Fibroblast of the aortic adventitia (primary cell): ENCODE measurements at places on chromosomes 5 and 9.

GRCh38 chr9:114493521-114494184, 11.6 kb downstream of the WHRN start:
- no peak for DNase-seq

GRCh38 chr9:128910906-128911305, 9.9 kb upstream of the PHYHD1 start:
- DNase-seq, result no peak

GRCh38 chr5:175351126-175351525, 92.9 kb downstream of the DRD1 start:
- no peak for DNase-seq

DNA sequence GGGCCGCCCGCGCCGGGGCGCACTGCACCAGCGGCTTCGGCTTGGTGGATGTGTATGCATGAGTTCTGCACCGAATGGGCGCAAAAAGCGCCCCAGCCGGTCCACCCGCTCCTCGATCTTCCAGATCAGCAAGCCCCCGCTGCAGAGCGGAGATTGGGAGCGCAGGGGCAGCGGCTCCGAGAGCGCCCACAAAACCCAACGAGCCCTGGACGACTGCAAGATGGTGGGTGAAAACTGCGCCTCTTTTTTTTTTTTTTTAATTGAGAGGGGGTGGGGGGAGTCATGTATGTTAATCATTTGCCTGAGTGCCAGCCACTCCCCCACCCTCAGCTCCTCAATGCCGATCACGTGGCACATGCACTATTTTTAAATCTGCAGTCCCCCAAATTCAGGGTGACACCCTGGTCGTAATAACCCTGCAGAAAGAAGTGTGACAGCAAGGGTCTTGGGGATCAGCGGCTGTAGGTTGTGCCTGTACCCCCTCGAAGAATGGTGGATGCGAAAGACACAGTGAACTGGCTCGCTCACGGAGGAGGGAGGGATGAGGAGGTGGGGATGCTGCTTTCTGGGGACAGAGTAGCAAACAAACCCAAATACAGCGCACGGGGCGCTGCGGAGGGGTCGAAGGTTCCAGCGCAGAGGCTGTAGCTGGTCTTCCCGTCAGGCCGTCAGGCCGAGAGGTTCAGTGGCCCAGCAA, 900 bp downstream of the RGS7BP start:
- DNase-seq, result no peak

DNA sequence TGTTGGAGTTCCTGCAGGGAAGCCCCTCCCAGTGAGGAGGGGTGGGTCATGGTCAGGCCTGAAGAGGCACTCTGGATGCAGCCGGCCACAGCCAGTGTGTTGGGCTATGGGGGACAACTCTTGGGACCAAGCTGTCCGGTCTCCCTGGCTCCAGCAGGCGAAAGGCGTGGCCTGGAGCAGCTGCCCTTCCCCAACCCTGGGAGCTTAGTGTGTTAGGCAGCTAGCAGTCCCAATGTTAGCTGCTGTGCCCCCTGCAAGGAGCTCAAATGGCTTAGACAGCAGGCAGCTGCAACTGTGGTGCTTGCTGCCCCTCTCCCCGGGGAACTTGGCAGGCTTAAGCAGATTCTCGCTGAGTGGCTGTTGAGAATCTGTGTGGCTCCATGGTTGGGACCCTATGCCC, 67.5 kb upstream of the ACTBL2 start:
- DNase-seq, result no peak

DNA sequence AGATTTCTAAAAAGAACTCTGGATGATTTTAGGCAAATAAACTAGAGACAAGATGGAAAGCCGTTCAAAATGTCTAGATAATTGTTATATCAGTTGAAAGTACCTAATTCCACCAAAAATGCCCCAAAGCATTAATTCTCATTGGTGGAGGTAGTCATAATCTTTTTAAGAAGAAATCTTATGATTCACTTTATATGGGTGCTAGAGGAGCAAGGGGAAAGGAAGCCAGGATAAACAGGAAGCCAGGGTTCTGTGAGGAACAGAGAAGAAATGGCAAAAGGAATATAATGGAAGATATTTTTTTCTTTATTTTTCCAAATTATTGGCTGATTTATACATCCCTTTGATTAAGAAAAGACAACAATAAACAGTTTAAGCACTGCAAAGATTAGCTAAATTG, 7.8 kb downstream of the YIPF5 start:
- peak; percentile 28 for DNase-seq

DNA sequence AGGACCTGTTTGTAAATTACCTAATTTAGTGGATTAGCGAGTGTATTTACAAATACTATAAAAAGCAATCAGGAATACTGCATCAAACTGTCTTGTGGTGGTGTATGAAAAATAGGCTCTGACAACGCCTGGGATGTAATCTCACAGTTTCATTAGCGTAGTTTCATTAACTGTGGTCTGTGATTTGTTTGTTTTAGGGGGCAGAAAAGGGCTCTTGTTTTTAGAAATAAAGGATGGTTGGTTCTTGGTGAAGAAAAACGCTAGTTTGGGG, 1.4 kb downstream of the SLC44A1 start:
- DNase-seq, result no peak

- DNase-seq, result peak; percentile 52
These were observed 8.3 kb upstream of the XPA start for GRCh38 chr9:97705354-97705950.

DNA sequence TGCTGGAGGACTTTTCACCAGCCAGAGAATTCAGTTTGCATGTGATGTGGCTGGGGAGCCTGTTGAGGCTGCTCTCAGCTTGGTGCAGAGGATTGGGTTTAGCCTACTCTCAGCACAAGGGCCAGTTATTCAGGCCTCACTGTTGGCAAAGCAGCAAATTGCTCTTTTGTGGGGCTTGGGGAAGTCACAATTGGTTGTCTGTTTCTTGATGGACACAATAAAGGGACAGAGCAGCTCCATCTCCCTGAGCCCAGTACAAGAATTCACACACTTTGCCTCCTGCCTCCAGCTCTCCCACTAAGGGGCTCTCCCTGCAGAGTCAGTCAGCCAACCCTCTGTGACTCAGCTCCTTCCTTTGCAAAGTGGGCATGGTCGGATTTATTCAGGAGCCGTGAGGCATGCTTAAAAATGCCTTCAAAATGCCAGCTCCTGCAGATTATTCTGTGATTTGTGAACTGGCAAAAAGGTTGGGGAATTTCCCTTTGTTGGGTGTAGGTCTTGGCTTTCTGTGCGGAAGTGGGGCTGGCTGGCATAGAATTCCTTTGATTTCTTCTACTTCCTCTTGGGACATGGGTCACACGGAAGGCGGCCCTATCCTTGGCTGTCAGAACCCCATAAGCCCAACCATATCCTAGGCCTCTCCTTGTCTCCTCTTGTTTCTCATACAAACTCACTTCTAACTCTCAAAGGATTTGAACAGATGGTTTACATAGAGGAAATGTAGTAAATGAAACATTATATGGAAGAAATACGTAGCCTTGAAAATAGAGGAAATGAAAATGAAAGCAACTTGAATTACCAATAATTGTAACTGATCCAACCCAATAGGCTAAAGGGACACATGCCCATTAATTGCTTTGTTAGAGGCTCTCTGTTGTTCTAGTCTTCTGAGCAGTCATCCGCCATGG, 118.7 kb upstream of the CD180 start:
- peak; percentile 58 for DNase-seq

DNA sequence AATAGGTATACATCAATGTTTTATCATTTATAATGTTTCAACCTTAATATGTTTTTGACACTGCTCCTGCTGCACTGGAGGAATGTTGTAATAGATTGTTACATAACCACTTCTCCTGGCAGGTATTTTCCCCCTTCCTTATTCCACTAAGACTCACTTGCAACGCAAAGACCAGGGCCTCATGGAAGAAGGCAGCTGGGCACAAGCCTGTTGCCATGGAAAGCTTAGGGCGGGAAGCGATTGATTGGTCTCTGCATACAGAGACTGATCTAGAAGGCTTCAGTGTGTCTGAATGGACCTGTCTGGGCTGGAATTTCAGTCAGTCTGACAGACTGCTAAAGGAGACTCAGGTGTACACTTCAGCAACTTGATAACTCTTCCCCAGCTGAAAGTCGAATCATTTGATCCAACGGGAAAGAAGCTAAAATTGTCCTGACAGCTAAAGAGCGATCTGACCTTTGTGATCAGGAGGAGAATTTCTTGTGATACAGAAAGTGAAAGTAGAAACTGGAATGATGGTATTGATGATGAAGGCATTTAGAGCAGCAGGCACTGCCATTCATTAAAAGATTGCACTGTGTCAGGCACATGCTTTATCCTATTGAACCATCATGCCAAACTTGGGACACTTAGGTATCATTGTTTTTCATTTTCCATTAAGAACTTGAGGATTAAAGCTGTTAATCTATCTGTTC, 65.1 kb downstream of the GRIA1 start:
- no peak for DNase-seq

DNA sequence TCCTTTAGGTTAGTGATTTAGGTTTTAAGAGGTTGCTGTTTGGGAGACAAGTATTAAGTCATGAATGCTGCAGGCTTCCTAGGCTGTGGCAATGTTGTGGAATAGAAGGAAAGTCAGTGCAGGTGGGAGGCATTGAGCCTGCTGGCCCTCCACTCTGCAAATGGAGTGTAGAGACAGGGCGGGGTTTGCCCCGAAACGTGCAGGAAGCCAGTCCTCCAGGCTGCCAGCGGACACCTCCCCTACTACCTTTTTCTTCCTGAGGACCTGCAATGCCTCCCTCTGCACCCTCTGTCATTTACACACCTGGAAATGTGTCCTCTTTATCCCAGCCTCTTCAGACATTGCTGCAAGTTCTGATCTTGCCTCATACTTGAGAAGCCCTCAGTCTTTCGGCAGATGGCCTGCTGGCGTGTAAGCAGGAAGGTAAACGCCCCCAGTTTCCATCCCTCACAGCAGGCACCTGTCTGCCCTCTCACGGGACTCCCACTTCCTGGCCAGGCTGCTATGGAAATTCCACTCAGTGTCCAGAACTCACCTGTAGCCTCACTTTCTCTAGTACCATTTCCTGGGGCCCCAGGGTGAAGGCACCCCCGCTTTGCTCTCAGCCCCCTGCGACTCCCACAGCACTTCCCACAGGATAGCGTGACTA, 81.6 kb upstream of the BOD1 start:
- no peak for DNase-seq

- no peak for DNase-seq
These were observed 89.7 kb downstream of the ZNF366 start for GRCh38 chr5:72417333-72418062.

- peak; percentile 15 for DNase-seq
These were observed 125.8 kb downstream of the DTWD2 start for GRCh38 chr5:118862596-118862995.

DNA sequence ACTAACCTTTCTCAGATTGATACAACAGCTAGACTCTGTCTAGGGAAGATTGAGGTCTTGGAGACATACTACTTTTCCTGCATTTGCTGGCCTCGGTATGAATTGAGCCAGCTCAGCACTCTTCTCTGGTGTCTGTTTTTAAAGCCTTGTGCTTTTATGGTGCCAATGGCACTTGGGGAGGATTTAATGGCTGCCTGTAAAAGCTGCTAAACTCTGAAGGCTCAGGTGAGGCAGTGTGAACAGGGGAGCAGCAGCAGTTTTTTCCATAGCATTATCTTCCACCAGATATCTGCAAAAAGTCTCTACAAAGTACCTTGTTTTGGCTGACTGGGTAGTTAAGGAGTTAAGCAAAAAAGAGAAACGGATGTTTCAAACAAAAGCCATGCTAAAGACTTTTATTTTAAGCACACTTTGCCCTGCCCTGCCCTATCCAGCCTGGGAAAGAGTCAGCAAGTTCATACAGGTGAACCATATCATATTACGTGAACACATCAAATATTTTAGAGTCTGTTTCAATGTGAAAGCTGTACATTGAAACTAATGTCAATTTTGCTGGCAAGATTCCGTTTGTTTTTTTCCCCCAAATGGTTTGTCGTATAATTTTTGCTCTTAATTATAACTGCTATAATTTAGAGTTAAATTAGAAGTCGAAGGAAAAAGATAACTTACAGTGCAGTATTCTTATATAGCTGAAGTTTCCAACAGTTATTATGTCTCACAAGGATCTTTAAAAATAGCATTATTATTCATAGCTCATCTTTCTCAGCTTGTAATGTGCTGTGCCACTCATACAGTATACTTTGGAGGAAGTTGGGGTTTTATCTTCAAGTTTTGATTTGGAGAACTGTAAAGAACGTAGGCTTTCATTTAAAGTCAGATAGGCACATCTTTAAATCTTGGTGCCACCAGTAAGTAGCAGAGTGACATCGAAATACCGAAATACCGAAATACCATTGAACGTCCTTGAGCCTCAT, 424.1 kb upstream of the CD180 start:
- no peak for DNase-seq

DNA sequence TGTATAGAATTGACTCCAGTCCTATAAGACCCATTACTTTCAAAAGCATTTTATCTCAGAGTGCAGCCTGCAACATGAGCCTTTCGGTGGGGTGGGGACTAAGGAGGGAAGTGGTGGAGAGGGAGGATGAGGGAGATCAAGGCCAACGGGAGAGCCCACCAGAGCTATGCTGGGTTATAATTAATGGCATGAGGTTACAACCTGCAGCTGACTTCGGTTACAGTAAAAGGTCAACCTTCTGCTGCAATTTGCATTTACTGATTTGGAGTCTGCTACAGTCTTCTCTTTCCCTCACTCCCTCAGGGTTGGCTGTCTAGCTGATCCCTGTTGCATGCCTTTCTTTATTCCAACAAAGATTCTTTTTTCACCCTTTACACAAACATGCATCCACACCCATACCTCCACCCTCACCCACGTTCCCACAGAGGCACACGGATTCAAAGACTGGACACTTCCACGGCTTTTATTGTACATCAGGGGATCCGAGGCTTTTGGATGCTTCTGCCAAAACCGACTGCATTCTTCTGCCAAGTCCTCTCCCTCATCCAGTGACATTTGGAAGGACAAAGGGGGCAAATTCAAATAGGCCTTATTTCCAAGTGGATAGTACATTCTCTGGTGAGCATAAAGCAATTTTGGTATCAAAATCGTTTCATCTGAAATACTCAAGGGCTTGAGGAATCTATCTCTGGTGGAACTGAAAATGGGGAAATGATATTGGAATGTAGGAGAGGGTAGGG, 381.2 kb downstream of the NFIB start:
- DNase-seq, result no peak

DNA sequence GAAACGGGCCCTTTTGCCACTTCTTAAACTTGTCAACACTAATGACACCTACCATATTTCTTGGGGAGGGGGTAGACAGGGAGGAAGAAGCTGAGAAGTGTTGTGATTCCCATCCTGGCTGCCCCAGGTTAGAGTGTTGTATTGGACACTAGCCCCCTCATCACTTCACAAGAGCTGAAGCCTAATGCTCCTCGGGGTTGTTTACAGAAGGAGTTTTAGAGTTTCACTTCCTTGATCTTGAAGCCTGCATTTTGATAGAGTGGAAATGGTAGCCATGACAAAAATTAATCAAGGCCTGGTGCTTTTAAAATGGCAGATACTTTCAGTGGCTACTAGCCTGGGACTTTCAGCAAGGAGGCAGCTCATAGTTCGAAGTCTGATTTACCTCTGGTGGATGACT, 11.0 kb upstream of the FAM120AOS start:
- DNase-seq, result no peak

- no peak for DNase-seq
These were observed 82.8 kb upstream of the SPATA31C2 start for GRCh38 chr9:88221105-88221504.

- DNase-seq, result no peak
These were observed 823.6 kb upstream of the ARRDC3 start for GRCh38 chr5:92206681-92207080.
